NCI-H1092 (cell line): ENCODE measurements at places on chromosomes 2 and 18.

DNA sequence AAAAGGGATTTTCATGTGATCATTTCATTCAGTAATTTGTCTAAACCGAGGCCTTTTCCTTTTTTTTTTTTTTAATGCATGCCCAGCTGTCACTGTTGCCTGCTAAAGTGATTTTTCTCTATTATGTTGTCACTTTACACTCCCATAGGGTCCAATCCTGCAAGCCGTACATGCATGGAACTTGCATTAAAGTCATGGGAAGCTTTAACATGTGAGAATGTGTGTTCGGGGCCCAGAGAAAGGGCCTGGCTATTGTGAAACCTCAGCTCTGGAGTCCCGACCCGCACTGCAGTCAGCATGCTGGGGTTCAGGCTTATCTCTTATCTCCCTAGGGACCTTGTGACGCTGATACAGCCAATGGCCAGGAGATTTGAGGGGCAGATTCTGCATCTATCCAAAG, 474.6 kb downstream of the SLC4A3 start:
- no peak for DNase-seq

DNA sequence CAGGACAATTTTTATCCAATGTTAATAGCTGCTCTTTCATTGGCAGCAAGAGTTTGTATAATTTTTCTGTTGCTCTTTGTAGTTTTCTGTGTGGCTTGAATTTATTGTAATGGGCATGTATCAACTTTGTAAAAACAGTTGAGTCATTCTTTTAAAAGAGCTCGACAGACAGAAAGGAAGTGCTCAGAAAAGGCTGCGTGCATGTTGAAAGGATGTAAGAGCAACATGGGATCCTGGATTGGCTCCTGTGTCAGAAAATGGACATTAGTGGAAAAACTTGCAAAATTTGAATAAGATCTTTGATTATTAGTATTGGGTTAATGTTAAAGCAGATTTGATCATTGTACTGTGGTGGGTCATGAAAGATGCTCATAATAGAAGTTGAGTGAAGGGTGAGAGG, 93.3 kb upstream of the CDC42EP3 start:
- no peak for DNase-seq

DNA sequence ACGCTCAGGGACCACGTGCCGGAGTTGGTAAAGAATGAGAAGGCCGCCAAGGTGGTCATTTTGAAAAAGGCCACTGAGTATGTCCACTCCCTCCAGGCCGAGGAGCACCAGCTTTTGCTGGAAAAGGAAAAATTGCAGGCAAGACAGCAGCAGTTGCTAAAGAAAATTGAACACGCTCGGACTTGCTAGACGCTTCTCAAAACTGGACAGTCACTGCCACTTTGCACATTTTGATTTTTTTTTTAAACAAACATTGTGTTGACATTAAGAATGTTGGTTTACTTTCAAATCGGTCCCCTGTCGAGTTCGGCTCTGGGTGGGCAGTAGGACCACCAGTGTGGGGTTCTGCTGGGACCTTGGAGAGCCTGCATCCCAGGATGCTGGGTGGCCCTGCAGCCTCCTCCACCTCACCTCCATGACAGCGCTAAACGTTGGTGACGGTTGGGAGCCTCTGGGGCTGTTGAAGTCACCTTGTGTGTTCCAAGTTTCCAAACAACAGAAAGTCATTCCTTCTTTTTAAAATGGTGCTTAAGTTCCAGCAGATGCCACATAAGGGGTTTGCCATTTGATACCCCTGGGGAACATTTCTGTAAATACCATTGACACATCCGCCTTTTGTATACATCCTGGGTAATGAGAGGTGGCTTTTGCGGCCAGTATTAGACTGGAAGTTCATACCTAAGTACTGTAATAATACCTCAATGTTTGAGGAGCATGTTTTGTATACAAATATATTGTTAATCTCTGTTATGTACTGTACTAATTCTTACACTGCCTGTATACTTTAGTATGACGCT, 5.8 kb downstream of the MYCN start:
- no peak for DNase-seq

DNA sequence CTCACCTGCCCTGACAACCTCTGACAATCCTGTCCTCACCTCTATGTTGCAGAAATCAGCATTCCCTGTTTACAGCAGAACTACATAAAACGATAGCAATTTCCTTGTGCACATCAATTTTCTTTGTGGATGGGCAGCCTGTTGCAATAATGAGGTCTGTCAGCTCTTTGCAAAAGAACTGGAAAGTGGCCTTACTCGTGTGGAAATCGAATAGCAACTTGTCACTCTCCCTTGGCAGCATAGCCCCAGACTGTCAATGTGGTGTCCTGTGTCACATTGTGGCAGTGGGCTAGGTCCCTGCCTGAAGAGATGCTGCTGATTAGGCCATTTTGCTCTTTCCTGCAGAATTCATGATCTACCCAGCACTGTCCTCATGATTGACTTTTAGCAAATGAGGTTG, 531.9 kb downstream of the CCDC85A start:
- DNase-seq, result no peak

GRCh38 chr2:20486571-20486970, 39.7 kb downstream of the RHOB start:
- DNase-seq, result no peak

DNA sequence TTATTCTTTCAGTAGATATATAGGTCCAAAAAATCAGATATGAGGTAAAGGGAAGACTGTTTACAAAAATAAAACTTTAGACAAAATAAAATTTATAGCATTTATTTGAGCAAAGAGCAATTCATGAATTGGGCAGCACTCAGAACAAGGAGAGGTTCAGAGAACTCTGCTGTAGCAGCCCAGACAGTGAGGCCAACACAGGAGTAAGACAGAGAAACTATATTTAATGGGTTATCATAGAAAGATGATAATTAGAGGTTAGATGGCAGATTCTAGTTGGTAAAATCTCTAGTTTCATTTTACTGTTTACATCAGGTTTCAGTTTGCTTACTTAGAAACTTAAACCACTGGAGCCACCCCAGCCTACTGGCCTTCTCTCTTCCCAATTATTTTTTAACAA, 30.1 kb upstream of the SP140L start:
- no peak for DNase-seq
